Activated CD8-positive, alpha-beta memory T cell treated with anti-CD3 and anti-CD28 coated beads, Interleukin-2, amount 50 U/mL, for 48 hours (primary cell): ENCODE measurements at places on chromosomes 6 and 20.

DNA sequence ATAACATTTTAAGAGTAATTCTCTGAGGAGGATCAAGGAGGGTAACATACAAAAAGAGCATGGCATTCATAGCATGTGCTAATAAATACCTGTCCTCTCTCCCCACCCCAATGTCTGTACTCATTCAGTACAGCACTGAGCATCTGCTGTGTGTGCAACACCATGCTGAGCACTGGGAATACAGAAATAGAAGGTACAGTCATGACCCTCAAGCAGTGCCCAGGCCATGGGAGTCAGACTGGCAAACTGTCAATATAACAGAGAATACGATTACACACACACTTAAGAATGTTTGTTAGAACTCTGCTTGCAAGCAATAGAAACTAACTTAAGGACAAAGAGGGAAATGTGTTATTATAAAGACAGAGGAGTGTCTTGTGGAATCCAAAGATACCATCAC, 24.7 kb upstream of the ZFAND3 start:
- DNase-seq: no peak

DNA sequence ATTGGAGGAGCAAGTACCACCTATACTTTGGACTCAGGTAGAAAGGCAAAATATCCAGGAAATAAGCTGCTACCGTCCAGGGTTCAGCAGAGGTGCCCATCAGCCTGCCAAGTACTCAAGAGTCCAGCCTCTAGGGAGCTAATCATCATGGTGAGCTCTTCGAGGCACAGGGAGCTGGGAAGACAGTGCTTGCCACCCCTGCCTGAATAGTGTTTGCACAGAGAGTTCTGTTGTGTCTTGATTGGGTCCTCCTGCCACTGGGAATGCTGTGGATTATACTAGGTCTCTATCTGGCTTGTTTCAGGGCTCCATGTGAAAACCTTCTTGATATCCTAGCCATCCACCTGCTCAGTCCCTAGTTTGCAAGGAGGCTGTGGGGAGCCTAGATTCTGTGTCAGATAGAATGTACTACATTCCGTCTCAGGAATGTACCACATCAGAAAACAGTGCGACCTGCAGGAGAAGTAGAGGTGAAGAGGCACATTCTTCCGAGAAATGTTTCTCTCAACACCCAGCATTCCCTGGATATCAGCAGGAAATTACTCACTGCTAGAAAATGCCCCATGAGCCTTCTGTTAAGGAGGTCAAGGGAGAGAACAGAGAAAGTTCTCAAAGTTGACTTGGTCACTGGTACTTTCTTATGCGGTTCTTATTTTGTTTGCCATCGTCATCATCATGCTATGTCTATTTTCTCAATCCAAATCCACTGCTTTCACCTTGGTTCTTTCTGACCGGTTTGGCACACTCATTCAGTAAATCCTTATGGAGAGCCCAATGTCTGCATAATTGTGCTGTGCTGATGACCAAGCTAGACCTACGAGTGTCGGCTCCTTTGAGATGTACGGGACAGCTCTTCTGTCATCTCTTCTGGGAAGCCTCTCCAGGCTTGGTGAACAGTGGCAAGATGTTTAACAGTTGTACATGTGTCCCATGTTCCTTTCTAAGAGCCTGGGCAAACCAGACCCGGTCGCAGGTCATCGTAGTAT, 30.7 kb downstream of the PTPN1 start:
- no peak for DNase-seq

- DNase-seq: no peak
Observed at GRCh38 chr6:44388135-44388487, 605 bp downstream of the CDC5L start.

DNA sequence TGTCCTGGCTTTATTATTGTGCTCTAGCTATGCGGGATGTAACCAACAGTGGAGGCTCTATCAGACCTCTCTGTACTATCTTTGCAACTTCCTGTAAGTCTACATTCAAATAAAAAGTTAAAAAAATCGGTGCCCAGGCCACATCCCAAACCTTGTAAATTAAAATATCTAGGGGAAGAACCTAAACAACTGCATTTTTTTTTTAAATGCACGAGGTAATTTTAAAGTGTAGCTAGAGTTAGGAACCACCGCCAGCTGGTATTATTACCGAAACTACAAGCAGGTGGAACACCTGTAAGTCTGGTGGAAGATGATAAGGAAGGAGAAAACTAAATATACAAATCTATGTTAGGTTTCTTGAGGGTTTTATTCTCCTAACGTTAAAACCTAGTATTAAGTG, 34.5 kb upstream of the ID4 start:
- DNase-seq: no peak

GRCh38 chr6:141254336-141254735, 878.4 kb upstream of the GJE1 start:
- no peak for DNase-seq

DNA sequence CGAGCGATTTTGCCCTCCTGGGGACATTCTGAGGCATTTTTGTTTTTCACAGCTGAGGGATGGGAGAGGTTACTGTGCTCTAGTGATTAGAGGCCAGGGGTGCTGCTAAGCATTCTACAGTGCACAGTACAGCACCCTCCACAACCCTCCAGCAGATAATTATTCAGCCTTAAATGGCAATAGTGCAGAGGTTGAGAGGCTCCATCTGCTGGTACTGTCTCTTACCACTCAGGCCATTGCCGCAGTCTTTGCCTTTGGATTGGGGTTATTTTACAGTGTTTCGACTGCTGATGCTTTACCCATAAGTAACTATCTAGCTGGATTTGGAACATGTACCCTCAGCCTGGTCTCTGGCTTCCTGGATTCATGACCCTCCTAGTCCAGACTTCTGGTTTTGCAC, 705.3 kb downstream of the KIF16B start:
- DNase-seq: no peak

DNA sequence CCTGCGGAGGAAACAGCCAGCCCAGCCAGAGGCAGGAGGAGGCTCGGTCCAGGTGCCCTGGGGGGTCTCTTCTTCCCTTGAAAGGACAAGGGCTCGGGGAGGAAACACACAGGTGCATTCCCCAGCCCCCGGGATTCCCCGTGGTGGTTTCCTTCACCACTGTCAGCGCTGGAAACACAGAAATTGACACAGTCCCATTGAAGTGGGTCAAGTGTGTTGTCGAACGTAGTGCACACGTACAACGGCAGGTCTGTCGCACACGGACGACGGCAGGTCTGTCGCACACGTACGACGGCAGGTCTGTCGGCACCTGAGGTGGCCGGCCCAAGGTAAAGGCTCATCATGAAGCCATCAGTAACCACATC, 80.9 kb downstream of the DLL1 start:
- no peak for DNase-seq

DNA sequence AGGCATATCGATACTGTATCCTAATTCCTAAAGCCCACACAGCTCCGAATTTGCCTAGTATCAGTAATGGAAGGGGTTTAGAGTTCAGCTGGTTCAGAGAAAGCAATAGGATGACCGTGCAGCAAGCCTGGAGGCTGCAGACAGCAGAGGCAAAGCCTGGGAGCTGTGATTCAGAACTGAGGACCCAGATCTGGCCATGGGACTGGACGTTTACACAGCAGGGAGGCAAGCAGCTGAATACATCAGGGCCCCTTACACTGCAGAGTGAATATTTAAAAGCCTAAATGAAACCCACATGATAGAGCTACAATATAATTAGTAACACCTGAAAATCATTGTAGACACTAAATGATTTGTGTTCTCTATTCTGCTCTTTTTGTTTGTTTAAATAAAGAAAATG, 38.0 kb downstream of the ELOVL2 start:
- no peak for DNase-seq

GRCh38 chr20:60024245-60024644, 66.0 kb downstream of the CDH26 start:
- DNase-seq: no peak

DNA sequence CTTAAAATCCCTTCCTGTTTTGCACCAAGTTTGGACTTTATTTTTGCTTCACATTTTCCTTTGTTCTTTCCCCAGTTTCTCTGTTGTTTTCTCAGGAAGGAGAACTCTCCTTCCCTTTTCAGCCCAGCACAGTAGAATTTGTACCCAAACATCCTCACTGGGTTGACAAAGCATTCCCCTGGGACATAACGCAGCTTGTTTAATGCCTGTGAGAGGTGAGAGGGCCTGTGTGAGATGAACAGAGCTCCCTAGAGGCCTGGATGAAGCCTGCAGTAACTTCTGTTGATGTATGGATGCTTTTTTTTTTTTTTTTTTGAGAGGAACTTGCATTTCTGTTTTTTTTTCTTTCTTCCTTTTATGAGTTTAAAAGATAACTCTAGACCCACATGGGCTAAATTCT, 104.9 kb upstream of the SLC22A23 start:
- no peak for DNase-seq

DNA sequence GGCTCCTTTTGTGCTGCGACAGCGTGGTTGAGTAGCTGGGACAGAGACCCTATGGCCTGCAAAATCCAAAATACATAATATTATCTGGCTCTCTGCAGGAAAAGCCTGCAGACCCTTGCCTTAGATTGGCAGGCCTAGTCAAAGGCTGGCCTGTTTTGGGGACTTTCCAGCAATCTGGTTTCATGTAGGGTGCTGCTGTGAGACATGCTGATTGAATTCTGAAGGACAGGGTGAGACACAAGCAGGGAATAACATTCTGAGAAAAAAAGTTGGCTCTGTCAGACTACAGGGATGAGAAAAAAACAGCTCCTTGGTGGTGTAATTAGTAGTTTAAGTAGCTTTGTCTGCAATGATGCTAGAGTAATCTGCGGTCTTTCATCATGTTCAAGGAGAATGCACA, 402.7 kb upstream of the AGPAT4 start:
- DNase-seq: no peak

- DNase-seq: no peak
Observed at GRCh38 chr6:23566418-23566817, 559.6 kb upstream of the NRSN1 start.

- DNase-seq: no peak
Observed at GRCh38 chr6:14674867-14675648, 557.5 kb downstream of the CD83 start.

- no peak for DNase-seq
Observed at GRCh38 chr6:79544939-79545450, 7.8 kb upstream of the LCA5 start.

DNA sequence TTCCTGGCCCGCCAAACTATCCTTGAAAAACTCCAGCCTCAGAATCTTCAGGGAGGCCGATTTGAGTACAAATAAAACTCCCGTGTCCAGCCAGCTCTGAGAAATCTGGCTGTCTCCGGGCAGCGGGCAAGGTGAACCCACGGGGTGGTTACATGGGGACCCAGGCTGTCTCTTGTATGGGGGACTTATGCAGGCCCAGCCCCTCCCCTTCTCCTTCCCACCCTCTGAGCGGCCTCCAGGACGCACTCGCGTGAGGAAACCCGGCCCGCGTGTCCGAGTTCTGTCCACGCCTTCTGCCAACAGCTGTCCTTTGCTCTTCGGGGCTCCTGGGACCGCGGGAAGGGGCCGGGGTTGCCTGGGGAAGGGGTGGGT, 36.3 kb upstream of the BLCAP start:
- DNase-seq: no peak

DNA sequence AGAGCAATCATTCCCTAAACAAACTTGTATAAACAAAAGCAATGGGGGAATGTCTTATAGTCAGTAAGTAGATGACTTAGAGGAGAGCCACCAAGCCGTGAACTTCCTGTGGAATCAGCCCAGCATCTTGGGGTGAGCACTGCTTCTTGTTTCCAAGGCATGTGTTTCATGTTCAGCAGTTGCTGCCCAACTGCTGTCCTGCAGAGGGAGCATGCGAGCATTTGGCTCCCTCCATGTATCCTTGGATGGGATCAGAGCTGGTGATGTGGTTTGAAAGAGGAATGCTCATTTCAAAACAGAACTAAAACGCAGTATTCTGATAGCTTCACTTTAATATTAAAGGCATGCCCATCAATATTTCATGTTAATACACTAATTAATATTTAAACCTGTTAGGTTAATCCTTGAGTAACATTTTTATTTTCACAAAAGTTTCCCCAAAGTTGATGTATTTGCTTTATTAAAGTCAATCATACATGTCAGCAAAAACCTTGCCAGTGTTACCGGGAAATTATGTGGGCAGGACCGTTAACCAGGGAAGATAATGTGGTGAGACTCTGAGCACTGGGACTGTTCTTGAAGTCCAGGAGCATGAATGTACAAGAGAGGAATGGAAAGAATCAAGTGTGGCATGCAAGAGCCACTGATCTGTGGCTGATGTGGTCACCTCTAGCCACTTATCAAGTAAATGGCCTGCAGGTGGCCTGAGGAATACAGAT, 172.1 kb upstream of the GGTLC1 start:
- DNase-seq: no peak

- DNase-seq: no peak
Observed at GRCh38 chr20:49785149-49785851, 27.3 kb upstream of the SLC9A8 start.

DNA sequence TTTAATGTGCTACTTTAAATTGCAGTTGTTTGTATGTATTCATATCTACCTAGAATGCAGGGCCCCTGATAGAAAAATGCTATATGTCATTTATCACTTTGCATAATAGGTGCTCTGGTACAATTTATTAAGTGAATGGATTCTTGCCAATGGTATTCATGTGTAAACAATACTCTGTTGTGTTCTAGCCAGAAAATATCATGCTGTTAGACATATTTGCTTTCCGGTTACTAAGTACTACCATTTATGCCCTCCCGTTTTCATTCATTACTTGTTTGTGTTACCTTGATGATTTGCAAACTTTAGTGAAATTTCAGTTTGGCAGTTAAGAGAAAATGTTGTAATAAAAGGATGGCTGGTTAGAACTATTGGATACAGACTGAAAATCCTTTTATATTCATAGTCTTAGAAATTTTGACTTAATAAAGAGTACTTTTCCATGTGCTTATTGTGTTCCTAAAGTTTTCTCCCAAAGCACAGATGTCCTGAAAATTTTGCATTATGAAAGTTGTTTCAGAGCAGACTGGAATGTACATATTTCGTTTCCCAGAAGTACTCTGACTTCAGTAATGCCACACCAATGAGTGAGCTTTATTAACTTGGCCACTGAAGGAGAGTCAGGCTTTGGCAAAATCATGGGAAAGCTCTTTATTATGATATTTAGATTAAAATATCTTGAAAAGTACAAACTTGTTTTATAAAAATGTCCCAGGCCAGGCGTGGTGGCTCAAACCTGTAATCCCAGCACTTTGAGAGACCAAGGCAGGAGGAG, 31.5 kb downstream of the RPF2 start:
- DNase-seq: no peak

DNA sequence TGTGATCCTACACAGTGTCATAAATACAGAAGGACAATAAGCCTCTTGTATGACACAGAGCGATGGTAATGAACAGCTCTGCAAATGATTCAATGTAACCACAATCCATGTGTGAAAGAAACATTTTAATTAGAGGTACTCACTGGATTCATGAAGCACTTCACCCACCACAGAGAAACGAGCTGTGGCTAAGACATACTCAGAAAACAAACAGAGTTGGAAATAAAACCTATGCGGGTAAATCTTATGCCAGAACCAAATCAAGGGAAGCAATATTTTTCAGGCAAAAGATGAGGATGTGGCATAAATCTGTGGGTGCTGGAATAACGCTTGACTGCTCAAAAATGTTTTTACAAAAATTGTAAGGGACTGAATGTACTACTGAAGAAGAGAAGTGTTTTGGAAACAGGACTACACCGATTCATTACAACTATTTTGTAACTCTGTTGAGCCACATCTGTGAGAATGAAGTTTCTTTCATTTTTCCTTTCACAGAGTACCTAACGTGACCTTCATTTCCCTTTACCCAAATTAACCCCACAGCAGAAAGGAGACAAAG, 112.1 kb downstream of the WDR27 start:
- DNase-seq: no peak
